SK-N-MC (cell line): ENCODE measurements at places on chromosomes 3 and 15.

DNA sequence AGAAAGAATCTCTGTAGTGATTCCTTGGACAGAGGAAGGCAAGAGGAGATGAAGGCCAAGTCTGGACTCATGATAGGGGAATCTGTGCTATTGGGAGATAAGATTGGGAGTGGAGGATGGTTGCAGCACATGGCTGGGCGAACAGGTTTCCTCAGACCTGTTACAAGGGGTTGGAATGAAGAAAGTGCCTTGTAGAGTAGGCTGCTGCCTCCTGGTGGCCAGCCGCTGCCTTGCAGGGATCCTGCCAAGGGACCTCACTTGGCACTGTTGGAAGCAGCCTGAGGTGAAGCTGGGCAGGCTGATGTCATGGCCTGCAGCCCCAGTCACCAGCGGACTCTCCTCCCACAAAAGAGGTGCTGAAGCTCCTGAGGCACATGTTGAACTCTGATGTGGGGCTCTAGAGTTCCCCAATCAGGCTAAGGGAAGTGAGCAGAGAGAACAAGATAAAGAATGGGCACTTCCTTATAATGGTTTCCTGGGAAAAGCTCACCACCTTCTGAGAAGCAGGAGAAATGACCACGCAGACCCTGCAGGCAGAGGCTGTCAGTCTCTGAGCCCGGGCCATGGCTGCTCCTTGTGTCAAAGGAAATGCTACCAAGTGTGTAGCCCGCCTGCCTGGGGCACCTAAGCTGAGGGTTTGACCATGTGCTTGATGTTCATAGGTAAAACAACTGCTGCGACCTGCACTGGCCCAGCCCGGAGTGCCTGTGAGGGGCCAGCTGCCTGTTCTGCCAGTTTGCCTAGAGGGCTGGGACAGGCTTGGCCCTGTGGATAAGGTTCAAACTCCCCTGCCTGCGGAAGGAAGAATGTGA is 1.6 kb upstream of the TEX264 start:
- no peak for DNase-seq

- DNase-seq, result no peak
Measured at GRCh38 chr3:139260041-139260486, 83.8 kb upstream of the MRPS22 start.

DNA sequence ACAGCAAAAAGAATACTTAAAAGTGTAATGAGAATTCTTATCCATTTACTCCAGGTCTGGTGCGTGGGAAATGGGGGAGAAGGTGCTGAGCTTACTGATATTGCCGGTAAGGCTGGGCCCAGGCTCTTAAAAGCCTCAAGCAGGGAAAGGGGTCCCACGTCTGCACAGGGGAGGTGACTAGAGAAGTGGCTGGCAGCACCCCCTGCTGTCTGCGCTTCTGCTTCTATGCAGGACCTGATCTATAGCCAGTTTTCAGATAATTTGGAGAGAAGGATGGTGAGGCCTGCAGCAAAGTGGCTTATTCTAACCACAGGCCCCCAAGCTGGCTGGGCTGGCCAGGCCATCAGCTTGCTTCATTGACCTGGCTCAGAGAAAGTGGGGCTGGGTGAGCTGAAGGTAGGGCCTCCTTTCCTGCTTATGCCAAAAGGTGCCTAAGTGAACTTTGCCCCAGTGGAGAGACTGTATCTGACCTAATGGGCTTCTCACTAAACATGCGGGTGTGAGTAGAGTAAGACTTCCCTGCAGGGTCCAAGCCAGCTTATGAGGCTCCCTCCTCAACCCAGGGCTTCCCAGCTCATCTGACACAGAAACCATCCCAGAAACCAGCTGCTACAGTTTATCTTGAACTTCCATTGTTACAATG is 30.9 kb upstream of the ATP1B3 start:
- DNase-seq, result no peak

GRCh38 chr15:86197770-86198169 is 118.1 kb downstream of the AGBL1 start:
- DNase-seq, result no peak

DNA sequence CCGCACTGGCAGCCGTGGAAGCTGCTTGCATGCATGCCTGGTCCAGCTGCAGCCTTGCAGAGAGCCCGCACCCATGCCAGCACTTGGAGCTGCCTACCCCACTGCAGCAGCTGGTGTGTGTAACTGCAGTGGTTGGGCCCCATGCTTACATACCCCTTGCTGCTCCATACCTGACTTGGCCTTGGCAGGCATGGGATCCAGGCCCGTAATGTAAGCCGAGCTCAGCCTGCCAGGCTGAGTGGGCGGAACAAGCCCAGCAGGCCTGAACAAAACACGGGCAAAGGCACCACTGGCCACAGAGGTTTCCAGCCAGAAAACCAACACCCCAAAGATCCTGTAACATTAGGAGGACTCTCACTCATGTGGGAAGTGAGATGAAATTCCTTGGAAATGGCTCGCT is 48.3 kb downstream of the SLC6A20 start:
- no peak for DNase-seq

GRCh38 chr3:114504941-114505628 is 211.3 kb downstream of the TIGIT start:
- DNase-seq, result no peak

- DNase-seq, result no peak
Measured at GRCh38 chr3:99984139-99984538, 130.2 kb downstream of the FILIP1L start.

- DNase-seq, result no peak
Measured at GRCh38 chr3:60952055-60952454, 299.2 kb downstream of the FHIT start.

- no peak for DNase-seq
Measured at GRCh38 chr15:65893060-65893459, 23.8 kb downstream of the RAB11A start.

DNA sequence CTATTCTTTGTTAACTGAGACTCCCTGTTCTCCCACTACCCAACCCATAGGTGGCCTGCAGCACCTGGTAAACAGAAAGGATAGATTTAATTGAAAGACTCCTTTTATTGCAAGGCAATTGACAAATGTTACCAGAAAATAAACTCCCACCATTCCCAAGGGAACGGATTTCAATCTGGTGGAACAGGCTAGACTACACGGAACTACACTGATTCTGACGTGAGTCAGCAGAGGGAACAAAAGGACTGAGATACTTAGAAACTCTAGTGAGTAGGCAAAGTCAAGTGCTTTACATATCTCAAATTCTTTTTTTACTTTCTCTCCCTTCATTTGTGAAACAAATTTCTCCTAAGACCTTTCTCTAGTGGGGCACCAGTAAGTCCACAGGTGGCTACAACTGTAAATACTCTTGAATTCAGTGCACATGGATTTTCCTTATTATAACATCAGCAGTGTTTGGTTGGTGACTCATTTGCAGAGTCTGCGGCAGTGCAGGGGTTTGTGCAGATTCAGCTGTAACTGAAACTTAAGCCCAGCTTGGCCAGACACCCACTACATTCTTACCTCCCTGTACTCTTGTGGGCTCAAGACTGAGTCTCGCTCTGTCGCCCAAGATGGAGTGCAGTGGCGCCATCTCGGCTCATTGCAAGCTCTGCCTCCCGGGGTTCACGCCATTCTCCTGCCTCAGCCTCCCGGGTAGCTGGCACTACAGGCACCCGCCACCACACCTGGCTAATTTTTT is 34.3 kb upstream of the PLSCR2 start:
- no peak for DNase-seq

- no peak for DNase-seq
Measured at GRCh38 chr3:179082416-179082815, 10.8 kb upstream of the ZMAT3 start.

DNA sequence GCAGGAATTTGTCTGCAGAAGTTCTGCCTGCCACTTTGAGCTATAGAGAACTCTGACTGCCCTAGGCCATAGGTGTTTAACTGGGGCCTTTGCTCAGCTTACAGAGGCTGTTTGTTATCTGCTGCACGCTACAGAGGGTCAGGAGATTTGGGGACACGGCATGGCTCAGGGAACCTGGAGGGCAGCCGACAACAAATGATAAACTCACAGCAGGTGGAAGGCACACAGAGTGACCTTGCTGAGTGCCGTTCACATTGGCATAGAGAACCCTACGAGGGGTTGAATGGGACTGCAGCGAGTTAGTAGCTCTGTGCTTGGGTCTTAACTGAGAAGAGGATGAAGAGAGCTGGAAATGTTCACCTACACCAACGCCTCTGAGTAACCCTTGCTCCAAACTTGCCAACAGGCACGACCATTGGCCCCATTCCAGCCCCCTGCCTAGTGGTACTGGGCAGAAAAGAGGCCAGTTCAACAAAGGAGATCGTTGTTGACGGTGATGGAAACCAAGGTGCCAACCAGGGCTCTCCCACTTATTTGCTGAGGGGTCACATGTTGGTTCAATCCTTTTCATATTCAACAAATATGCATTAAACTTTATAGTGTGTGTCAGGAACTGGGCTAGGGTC is 301.1 kb downstream of the NTRK3 start:
- DNase-seq, result no peak
